ENCODE measurements at places on chromosomes 13 and 19.

DNA sequence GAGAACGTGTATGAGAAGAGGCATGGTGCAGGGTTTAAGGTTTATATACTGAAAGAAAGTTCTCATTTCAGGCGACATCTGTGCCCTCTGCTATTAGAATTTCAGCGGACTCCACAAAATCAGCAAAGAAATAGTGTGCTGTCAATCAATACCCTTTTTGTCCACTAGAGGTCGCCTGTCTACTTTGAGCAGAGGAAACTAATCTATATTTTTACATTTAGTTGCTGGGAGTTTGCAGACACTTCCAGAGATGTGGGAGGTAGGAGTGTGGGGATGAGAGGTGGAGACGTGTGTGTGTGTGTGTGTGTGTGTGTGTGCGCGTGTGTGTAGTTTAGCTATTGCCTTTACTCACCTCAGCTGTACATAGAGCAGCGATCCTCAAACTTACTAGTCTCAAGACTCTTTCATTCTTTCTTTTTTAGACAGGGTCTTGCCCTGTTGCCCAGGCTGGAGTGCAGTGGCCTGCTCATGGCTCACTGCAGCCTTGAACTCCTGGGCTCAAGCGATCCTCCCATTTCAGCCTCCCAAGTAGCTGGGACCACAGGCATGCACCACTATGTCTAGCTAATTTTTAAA is 9.7 kb downstream of the INAFM1 start:
- DNase-seq = peak; percentile 77

DNA sequence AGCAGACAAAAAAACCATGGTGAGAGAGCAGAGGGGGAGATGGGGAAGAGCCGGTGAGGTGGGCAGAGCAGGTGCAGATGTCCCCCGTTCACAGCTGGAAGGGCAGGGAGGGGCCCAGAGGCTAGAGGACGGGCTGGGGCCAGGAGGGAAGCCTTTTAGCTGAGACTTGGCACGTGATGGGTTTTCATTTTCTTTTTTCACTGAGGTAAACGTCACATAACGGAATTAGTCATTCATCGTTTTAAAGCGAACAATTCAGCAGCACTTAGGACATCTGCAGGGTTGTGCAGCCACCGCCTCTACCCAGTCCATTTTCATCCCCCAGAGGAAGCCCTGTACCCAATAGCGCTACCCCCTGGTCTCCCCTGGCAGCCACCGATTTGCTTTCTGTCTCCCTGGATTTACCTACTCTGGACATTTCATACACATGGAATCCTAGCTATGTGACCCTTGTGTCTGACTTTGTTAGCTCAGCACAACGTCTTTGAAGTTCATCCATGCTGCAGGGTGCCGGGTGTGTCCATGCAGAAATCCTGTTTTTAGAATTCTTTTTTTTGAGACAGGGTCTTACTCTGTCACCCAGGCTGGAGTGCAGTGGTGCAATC is 16.0 kb upstream of the EMC10 start:
- DNase-seq = no peak

DNA sequence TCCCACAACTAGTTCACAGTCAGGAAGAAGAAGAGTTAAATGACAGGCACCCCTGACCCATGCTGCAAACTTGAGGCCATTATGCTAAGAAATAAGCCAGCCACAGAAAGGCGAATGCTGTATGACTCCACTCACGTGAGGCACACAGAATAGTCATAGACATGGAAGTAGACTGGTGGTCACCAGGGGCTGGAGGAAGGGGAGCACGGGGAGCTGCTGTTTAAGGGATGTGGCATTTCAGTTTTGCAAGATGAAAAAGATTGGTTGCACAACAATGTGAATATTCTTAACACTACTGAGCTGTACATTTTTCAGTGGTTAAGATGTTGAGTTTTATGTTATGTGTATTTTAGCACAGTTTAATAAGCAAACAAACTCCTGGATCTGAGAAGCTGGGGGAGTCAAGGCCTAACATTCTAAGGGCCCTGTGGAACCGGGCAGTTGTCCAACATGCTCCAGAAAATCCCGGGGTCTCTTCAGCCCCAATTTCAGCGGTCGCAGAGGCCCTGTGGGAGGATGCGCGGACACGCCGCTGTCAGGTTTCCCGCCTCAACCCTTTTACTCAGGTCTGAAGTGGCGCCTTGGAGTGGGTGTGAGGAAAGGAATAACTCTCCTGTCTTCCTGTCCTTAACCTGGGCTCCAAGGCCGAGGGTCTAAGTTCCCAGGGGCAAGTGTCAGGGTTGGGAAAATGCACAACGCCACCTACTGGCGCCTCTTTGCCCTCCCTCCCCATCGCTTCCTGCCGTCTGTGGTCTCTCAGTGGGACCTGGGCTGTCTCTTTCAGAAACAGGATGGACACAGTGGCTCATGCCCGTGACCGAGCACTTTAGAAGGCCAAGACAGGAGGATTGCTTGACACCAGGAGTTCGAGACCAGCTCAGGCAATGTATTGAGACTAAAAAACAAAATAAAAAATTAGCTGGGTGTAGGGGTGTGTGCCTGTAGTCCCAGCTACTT is 4.4 kb upstream of the TMEM272 start:
- peak; percentile 68 for DNase-seq

- DNase-seq = no peak
Measured at GRCh38 chr13:112348642-112349345, 27.4 kb upstream of the SPACA7 start.

DNA sequence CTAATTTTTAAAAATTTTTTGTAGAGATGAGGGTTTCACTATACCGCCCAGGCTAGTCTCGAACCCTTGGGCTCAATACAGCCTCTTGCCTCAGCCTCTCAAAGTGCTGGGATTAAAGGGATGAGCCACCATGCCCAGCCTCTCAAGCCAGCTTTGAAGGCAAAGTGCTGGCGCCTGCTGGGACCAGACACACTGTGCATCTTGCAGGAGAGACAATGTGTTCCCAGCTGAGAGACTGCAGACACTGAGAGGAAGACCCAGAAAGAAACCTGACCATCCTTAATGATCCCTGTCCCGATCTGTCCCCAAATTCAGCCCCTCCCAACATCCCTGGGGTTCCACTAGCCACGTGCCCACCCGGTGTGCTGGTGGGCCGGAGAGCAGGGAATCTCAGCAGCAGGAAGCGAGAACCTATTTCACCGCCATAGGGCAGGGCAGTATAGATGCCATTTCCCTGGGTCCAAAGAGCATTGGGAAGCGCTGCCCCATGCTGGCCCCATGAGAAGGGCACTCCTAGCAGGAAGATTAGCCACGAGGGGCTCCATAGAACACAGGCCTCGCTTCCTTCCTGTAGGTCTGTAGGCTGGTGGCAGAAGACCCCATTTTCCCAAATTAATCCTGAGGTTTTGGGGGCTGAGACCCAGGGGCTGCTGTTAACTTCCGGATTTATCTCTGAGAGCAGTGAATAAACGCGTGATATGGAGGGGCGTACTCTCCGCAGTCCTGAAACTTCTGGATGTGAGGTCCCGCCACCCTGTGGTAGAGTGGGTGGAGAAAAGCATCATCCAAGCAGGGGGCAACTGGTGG is 968 bp downstream of the RAVER1 start:
- DNase-seq = no peak

DNA sequence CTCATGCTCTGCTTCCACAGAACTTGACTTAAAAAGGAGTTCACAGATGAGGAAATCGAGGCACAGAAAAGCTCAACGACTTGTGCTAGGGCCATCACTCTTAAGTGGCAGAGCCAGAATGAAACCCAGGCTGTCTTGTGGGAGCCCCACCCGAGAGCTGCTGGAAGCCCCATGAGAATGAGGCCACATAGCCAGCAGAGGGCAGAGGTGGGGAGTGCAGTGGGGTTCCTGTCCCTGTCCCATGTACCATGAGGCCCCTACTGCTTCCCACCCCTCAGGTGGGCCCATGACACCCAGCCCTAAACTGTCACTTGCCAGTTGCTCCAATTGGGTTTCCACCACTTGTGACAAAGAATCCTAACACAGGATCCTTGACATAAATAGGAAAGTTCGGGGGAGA is 175.9 kb downstream of the IRS2 start:
- peak; percentile 46 for DNase-seq

- DNase-seq = no peak
Measured at GRCh38 chr13:54989418-54989817, 1960.8 kb downstream of the OLFM4 start.

DNA sequence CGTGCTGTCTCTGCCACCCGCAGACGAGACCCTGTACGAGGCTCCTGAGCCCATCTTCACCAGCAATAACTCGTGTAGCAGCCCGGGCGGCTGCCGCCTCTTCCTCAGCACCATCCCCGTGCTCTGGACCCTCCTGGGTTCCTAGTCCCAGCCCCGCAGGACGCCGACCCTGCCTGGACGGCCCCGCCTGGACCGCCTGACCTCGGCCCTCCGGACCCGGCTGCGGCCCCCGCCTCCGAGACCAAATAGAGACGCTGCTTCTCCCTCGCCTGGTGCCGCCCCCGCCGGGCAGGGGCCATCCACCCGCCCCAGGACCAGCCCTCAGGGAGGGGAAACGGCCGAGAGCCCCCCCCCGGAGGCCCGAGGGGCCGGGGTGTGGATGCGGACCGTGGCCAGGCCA is 14.1 kb downstream of the EFNA2 start:
- DNase-seq = no peak

DNA sequence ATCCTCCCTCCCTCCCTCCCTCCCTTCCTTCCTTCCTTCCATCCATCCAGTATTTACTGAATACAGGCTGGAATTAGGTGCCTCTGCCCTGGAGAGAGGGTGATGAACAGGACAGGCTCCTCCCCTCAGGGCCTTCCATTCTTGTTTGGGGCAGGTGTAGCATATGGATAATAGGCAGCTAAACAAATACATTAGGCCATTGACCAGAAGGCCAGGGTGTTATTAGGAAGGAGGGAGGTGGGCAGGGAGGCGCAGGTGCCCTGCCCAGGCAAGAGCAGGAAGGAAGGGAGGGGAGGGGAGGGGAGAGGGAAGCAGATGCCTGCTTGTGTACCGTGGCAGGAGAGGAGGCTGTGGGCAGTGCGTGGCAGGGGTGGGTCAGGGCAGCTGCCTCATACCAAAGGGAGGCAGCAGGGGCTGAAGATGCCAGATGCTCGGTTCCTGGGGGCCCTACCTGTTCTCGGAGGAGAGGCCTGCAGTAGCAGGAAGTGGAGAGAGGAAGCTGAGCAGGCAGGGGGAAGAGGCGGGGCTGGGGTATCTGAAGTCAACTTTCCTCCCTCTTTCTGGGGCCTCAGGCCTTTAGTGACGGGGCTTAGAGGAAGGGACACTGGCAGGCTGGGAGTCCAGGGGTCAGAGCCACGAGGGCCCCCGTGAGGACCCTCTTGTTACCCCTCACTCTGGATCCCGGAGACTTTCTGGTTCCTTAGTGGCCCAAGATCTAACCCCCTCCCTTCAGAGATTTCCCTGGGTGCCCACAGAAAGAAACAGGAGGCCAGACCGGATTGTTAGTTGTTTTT is at the start of gene RINL:
Gene RINL, minus strand, starts transcription at position 495 of the 794 bp plus-strand sequence. CDS start 1,533 bp downstream, outside the sequence.
- DNase-seq = peak; percentile 28

GRCh38 chr13:92719868-92720267 is 506.7 kb upstream of the GPC6 start:
- DNase-seq = no peak

DNA sequence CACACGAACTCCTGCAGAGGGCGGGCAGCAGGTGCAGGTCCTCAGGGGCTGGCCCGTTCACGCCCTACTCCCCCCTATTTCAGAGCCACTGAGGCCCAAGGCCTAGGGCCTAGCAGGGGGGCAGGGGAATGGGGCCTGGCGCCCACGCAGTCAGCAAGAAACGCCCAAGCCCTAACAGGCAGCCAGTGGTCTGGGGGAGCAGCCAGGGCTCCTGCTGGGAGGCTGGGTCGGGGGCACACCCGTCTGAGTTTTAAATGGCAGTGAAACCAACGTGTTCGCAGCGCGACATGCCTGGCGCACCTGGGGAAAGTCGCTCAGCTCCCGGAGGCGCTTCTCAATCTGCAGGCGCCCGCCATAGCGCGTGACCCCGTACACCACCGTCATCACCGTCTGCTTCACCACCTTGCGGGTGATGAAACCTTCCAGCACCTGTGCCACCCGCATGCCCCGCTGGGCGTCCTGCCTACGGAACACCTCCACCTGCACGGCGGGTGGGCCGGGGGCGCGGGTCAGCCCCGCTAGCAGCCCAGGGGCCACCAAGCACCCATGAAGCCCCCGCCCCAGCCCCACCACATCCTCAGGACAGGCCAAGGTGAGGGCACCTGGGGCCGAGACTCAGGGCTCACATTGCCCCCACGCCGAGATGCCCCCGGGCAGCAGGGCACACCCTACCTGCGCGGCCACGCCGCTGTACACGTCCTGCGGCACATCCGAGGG is 13.9 kb downstream of the POLRMT start:
- DNase-seq = no peak

GRCh38 chr13:33797622-33798021 is 20.3 kb upstream of the RFC3 start:
- peak; percentile 12 for DNase-seq

- DNase-seq = no peak
Measured at GRCh38 chr13:80259159-80259558, 81.8 kb downstream of the SPRY2 start.

DNA sequence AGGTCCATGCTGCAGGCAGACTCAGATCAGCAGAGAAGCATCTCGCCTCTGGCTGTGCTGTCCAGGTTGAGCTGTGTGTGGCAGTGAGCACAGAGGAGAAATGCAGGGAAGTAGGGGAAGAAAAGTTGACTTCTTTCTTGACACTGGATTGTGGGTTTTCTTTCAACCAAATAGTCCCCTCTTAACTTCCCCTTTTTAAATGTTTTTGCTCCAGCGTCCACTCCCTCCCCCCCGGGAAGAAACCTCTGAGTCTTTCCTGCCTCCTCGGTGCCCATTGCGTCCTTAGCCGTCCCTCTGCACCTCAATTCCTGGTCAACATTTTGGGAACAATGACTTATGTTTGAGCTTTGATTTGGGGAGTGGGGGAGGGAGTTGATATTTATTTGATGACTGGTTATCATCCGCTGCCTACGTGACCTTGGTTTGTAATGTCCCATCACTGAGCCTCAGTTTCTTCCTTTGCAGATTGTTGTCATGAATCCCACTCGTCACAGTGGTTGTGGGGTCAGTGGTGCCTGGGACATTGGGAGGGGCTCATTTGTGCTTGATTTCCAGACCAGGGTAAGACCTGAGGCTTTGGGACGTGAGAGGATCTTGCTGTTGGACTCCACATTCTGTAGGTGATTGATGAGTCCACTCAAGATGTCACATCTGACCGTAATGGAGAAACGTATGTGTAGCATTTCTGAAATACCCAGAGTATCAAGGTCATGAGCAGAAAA is at the start of gene LILRB2:
Gene LILRB2, minus strand, starts transcription at position 104 of the 722 bp plus-strand sequence. CDS start 614 bp downstream, outside the sequence.
- peak; percentile 85 for DNase-seq

- no peak for DNase-seq
Measured at GRCh38 chr13:56198350-56198749, 942.4 kb upstream of the PRR20A start.

- DNase-seq = no peak
Measured at GRCh38 chr19:39342647-39343305, 555 bp downstream of the SAMD4B start.

GRCh38 chr13:29577136-29578051 is 18.1 kb downstream of the SLC7A1 start:
- DNase-seq = peak; percentile 11

- no peak for DNase-seq
Measured at GRCh38 chr19:36210497-36210896, 4.0 kb downstream of the ZNF565 start.

DNA sequence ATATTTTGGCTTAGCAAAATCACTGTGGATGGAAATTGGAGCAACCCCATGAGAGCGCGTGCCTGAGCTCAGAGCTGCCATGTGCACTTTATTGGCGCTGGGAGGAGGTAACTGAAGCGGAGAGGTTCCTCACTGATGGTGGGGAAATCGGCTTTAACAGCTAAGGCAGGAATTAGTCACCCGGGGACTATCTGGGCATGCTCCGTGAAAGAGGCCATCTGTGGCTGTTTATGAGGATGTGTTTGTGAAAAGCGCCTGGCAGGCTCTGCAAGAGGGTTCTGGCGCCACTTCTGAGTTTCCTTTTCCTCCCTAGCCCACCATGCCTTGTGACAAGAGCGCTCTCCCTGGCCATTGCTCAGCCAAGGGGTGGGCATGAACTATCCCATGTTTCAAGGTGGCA is 815.6 kb downstream of the UQCRFS1 start:
- no peak for DNase-seq

Data from suppressor macrophage treated with lipopolysaccharide for 4 hours (primary cell).